ENCODE measurements at places on chromosomes 2 and 18.
A peak's percentile ranks its signal among the peaks of the same experiment; 100 is the strongest.

DNA sequence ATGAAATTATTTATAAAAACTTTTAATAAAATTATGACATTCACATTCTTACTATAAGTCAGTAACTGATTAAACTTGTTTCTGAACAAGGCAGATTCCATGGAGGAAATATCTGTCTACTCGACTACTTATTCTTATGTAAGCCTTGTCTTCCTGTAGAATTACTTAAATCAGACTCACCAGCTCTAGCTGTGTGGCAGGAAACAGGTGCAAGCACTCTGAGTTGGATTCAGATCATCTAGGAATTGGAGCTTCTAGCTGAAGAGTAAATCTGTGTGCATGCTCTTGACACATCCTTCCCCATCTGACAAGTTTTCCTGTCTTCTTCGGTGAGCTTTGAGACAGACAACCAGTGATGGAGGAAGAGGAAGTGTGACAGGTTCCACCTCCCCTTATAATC is 284.7 kb downstream of the TRIB2 start:
- no peak for DNase-seq

- no peak for DNase-seq
These were observed 1894.4 kb upstream of the LRRTM1 start for GRCh38 chr2:82198809-82199492.

- DNase-seq = no peak
These were observed 27.6 kb upstream of the ASPRV1 start for GRCh38 chr2:69989009-69989408.

DNA sequence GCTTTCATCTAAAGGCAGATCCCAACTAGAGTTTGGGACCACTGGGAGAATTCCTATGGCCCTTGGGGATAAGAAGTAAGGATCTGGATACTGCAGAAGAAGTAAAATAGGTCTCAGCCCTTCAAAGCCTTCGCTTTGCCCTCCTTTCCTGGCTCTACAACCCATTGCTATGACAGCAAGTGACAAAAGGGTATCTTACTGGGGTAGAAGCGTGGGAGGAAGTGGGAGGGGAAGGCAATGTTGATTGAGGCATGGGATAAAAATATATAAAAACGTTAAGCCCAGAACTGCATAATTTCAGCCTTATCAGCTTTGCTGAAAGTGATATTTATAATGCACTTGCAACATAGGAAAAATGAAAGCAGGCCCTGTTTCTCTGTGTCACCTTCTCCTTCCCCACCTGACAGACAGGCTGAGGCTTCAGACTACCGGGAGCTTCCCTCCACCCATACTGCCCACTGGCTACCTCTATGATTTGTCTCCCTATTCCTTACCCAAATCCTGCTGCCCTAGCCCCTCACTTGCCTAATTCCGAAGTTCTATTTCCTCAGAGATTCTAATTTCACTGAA is 14.9 kb upstream of the SOS1 start:
- DNase-seq = no peak

DNA sequence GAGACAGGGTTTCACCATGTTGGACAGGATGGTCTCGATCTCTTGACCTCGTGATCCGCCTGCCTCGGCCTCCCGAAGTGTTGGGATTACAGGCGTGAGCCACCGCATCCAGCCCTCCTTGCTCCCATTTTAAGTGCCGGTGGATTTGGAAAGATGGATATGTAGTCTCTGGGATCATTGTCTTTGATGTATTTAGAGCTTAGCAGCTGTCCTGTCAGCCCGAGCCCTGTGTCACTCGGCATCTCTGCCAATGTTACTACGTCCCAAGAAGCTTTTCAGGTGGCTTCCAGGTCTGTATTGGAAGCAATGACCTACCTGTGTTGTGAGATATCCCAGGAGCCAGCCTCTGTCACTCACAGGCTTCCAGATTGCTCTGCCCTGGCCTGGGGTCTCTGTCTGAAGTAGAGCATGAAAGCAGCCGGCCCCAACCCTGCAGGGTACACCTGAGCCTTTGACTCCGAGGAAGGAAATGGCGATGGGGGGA is 35.3 kb downstream of the MAP4K4 start:
- DNase-seq = no peak

GRCh38 chr18:69402533-69402989 is 1.9 kb downstream of the DOK6 start:
- no peak for DNase-seq

GRCh38 chr2:159635006-159635789 is 18.9 kb upstream of the BAZ2B start:
- peak; percentile 88 for DNase-seq

GRCh38 chr18:58788971-58789875 is 75.5 kb upstream of the ZNF532 start:
- peak; percentile 59 for DNase-seq

DNA sequence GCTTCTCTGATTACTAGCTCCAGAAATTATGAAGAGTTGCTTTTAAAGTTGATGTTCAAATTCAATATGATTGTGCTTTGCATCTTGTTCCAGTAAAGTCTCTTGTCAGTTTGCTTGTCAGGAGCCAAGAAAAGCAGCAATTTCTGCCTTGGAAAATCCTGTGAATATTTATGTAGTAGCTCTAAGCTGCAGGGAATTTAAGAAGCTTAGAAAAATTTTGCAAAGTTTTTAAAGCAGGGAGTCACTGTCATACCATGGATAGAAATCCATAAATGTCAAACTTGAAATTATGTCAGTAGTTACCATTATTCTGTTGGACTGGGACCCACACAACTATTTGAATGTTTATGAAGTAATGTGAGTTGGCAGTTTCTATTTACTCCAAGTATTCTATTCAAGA is 169.3 kb downstream of the TMEM200C start:
- no peak for DNase-seq

DNA sequence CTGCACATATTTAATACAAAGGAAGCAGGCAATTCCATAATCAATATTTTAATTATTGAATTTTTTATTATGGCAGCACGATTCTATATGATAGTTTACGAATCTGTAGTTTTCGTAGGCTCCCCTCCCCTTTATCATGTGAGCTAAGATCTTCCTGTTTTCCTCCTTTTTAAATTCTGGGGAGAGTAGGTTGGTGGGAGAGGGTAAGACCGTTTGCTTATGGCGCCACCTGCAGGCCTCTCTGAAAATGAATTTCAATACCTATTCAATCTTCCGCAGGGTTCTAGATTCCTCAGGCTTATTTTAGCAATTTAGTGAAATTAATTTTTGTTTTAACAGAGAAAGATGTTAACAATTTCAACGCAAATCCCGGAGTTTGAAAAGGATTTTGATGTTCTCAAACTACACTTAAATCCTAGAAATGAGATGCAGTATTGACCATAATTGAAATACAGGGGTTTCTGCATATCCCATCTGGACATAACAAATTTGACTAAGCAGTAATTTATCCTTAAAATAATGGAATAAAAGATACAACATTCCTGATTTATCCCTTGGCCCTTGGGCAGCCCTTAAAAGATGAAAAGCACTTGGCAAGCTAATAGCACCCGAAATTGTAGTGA is 12.8 kb upstream of the GBX2 start:
- peak; percentile 62 for DNase-seq

DNA sequence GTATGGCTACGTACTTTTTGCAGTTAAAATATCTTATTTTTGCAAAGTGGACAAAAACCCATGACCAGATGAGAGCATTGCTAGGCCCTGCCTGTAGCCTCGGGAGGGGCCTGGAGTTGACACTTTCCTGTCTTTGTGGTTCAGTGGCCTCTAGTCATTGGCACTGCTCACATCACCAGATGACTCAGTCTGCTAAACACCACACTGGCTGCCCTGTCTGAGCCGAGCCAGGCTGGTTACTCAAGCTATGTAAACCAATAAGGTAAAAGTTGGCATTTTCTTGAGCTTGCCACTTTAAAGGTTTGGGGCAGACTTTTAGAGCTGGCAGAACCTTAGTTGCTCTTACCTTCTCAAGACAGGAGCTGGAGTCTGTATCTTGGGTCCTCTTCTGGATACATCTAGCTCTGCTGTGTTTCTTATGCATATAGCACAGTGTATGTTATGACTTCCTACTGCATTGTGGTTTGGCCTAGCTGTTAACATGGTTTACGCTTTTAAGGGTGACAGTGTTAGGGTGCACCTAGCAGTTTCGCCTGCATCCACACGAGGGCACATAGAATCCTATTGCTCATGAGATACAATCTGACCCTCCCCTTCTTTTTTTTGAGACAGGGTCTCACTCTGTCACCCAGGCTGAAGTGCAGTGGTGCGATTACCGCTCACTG is 76.4 kb downstream of the AP1S3 start:
- DNase-seq = peak; percentile 64

DNA sequence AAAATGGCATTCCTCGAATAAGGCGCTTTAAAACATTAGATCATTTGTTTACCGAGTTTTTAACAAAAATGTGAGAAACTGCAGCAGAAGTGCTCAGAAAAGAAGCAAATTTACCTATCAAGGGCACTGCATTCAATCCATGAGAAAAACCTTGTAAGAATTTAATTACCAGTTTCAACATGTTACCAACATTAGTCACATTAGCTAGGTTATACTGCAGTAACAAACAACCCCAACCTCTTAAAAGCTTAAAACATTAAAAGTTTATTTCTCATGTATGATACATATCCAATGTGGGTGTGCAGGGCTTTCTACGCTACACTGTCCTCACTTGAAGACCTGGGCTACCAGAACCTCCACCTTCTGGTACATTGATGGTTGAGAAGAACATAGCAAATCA is 68.1 kb upstream of the CCBE1 start:
- DNase-seq = no peak

- DNase-seq = peak; percentile 69
These were observed 40.6 kb downstream of the SDC1 start for GRCh38 chr2:20184067-20184938.

- DNase-seq = no peak
These were observed 55.4 kb downstream of the MAPRE2 start for GRCh38 chr18:35096677-35097011.
